ENCODE measurements at places on chromosomes 2 and 18. TPM values are rescaled to one million over a fixed set of nuclear protein-coding genes. Genes with fewer than 3 reads are reported as not detected.

Gene TGFA
- total RNA-seq = 0.13 TPM

Gene POTEJ
- not detected for total RNA-seq

Gene WNT10A
- total RNA-seq = 0.80 TPM

Gene GPAT2
- total RNA-seq = 35.4 TPM

Gene SP140
- 110 TPM for total RNA-seq
